ENCODE measurements at places on chromosomes 12 and 14.

- no peak for DNase-seq
These were observed 9.2 kb downstream of the PCBP2 start for GRCh38 chr12:53461059-53461458.

DNA sequence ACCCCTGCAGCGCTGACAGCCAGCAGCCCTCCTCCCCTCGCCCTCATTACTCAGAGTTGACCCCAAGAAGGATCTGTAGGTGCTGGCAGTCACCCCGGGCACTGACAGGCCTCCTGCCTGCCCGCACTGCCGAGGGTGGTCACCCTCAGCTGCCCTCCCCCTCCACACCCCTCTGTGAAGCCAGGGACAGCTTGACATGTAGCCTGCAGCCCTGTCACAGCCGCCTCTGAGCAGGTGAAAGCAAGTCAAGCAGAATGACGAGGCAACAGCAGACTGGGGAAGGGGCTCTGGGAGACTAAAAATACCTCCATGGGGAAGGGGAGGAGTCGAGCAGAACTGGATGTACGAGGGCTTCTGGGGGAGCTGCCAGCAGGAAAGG is 178.1 kb downstream of the DPF3 start:
- DNase-seq: no peak

- DNase-seq: no peak
These were observed 27.2 kb downstream of the PROX2 start for GRCh38 chr14:74848768-74849167.

DNA sequence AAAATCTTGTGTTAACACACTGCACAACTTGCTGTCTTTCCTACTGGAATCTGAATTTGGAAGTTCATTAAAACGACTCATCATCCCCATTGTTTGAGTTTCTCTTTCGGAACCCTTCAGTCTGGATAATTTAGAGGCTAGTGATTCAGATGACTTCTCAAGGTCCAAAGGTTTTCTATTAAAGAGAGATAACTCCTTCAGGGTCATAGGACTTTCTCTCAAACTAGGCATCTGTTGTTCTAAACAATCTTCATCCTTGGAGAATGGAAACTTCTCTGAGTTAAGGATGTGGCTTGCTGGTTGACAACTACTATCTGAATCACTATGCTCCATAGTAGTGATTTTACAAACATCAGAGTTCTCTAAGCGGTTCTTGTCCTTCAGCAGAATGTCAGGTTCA is 4.4 kb downstream of the MLH3 start:
- DNase-seq: no peak

DNA sequence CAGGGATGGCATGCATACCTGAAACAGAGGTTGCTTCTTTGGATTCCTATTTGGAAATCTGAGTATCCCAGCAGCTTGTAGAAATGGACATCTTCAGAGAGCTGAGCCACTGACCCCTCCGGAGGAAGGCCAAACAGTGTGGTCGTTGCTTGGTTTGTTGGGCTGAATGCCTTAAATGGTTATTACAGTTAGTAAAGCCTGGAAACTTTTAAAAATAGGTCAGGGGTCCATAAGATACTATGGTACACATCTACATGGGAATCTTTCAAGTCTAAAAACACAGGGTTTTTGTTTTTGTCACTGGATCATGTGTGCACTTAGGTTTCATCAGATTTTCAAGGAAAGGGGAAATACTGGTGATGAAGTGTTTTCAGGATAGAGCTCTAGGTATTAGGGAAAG is 7.7 kb downstream of the DYRK2 start:
- DNase-seq: no peak

DNA sequence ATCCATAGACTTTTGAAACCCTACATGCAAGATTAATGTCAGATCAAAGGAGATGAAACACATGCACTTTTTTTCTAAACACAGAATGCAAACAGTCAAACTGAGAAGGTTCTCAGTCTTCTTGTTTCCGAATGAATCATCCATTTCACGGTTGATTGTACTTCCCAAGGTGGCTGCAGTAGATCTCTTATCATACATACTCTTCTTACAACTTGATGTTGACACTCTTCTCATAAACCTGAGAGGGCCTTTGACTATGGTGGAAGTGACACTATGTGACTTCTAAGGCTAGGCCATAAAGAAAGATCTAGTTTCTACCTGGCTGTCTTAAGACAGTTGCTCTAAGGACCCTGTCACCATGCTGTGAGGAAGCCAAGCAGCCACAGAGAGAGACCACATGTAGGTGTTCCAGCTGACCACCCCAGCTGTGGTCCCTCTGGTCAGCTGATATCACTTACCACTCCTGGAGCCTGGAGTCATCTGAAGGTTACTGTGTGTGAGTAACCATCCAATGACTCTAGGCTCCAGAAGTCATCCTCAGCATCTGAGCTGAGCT is 67.2 kb upstream of the HMGA2 start:
- DNase-seq: no peak

- no peak for DNase-seq
These were observed 130.6 kb upstream of the MDM1 start for GRCh38 chr12:68462803-68463202.

DNA sequence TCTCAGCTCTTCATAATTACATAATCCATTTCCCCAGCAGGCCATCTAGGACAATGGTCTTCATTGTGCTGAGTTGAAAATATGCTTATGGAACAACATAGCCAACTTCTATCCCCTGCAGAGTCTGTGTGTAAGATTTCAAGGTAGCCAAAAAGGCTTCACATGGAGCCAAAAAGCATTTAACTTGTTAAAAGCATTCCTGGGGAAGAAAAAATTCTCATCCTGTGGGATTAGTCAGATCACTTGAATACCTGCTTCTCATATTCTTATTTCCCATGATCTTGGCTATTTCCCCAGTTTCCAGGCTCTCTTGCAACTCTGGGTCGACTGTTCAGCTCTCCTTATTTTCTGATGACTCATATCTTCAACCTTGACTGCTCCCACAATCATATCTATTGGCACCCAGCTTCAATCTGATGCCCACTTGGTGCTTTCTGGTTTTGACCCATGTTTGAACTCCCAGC is 178.9 kb downstream of the KLHL28 start:
- DNase-seq: no peak

DNA sequence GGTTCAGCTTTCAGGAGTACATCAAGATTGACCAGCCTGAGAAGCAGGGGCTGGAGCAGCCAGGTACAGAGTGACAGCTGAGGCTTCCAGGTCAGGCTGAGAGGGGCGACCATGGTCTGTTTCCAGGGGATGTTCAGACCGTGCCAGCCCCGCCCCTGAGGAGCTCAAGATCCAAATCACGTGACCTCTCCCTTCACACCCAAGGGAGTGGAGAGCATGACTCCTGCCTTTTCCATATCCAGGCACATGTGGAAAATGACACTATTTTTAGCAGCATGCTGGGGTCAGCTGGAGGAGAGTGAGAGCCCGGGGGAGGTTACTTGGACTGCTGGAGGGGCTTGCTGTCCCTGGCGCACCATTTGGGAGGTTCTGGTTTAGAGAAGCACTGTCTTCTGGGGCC is 92.7 kb downstream of the B4GALNT3 start:
- no peak for DNase-seq

DNA sequence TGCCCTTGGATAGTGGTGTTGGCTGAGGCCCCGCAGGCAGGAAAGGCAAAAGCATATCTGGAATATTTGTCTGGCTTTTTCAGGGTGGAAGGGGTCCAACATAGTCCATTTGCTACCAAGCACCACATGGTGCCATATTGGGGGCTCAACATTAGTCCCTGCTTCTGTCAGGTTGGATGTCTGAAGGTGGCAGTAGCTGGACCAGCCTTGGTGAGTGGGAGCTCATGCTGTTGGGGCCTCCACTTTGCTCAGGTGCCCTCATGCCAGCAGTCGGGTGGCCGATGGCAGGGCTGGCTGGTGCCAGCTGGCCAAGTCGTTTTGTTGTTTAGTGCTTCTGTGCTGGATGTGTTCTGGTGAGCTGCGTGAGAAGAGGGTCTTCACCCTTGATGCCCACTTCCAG is 135.3 kb downstream of the PAPOLA start:
- DNase-seq: no peak

- DNase-seq: no peak
These were observed 764 bp downstream of the RBM25 start for GRCh38 chr14:73058922-73059673.

- DNase-seq: no peak
These were observed 29.2 kb downstream of the BBS10 start for GRCh38 chr12:76318773-76319594.

GRCh38 chr14:100048786-100049185 is 16.4 kb upstream of the EVL start:
- DNase-seq: no peak

GRCh38 chr12:103073630-103074029 is 116.2 kb downstream of the ASCL1 start:
- DNase-seq: no peak

GRCh38 chr14:75519826-75520728 is 2.2 kb upstream of the BATF start:
- no peak for DNase-seq

GRCh38 chr14:61037215-61037614 is 56.2 kb downstream of the SLC38A6 start:
- no peak for DNase-seq

DNA sequence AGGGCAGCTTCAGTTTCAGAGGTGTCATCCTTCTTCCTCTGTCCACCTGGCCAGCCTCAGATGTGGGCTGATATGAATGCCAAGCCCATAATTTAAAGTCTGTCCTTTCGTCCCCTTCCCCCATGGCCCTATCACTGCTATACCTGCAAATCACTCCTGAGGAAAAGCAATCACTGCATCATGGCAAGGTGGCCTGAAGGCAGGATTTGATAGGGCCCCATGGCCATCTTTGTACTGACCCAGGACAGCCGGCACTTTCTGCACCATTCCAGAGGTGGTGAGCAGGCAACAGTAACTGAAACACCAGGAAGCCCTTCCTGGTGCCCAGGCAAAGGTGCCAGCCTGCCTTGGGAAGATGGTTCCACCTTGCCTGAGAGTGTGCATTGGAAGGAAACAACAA is 60.8 kb downstream of the ANO2 start:
- no peak for DNase-seq

- DNase-seq: no peak
These were observed 244.3 kb downstream of the CCER1 start for GRCh38 chr12:90710711-90711110.
